ENCODE measurements at places on chromosomes 13 and 19.

GRCh38 chr19:42198676-42199439 is 18.6 kb downstream of the DEDD2 start:
- DNase-seq = no peak

GRCh38 chr19:31262725-31263191 is 86.5 kb downstream of the TSHZ3 start:
- no peak for DNase-seq

DNA sequence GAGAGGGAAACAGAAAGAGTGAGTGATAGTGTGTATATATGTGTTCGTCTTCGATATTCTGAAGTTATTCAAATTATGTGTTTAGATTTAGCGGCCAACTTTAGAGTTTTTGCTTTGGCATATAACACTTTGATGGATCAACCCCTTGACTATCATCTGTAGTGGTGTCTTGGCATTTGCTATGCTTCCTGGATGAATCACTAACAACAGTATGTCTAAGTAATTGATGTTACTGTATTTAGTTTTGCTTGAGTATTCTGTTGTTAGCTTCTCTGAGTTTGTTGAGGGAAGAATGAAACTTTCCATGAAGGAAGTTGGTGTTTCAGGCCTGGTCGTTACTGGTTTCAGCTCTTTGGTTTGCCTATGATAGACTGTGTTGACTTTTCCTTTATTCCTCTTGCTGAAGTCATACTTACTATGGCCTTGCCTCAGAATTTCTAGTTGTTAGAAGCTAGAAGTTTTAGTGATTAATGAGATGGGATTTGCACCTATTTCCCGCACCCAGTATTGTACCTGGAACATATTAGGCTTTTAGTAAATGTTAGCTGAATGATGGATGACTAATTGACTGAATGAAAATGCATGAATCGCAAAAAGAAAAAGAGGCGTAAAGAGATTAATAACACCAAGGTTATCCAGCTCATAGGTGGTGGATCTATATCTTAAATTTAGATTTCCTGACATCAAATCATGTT is 20.7 kb downstream of the NDFIP2 start:
- no peak for DNase-seq

- DNase-seq = no peak
These were observed 760.4 kb downstream of the SLITRK1 start for GRCh38 chr13:83121896-83122295.

GRCh38 chr13:41994696-41995095 is 33.8 kb upstream of the VWA8 start:
- DNase-seq = no peak
